CD8-positive, alpha-beta memory T cell (primary cell): ENCODE measurements at places on chromosomes 7 and 10. TPM values are rescaled to one million over a fixed set of nuclear protein-coding genes. Genes with fewer than 3 reads are reported as not detected.

Gene FAM24B
- 11.7 TPM for total RNA-seq

Gene AEBP1
- total RNA-seq, result 8.4 TPM

Gene CYP2W1
- not detected for total RNA-seq

DNA sequence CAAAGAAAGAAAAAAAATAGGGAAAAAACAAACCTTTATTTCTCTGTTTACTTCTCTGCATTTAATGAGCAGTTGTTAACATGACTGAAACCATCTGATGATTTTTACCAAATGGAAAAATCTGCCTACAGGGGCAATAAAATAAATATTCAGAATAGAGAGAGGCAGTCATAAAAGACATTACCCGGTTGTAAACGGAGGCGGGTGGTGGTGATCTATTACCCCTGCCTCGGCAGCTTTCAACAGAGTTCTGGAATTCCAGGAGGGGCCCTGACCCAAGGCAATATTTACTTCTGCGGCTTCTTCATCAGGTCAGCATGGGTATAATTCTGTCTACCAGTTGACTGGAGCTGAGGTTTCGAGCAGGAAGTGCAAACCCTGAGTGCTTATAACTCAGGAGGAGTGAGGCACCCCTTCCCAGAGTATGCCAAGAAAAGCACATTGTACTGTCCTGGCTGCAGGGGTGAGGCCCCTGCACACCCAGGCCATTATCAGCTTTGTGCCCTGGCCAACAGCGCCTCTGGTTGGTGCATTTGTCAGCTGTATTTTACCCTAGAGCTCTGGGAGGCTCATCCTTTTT is 8.2 kb upstream of the CXCL12 start:
- peaks cover 3% of the 10 kb centered on the region for H3K27me3 ChIP-seq
- H3K4me1 ChIP-seq, result no peaks in the 10 kb centered on the region
- no peak for DNase-seq
- no peak overlapping the region for H3K27ac ChIP-seq
- H3K4me3 ChIP-seq, result no peak overlapping the region

Gene AMZ1
- not detected for total RNA-seq

Gene SEMA3D
- not detected for total RNA-seq

Gene MYH16
- not detected for total RNA-seq

DNA sequence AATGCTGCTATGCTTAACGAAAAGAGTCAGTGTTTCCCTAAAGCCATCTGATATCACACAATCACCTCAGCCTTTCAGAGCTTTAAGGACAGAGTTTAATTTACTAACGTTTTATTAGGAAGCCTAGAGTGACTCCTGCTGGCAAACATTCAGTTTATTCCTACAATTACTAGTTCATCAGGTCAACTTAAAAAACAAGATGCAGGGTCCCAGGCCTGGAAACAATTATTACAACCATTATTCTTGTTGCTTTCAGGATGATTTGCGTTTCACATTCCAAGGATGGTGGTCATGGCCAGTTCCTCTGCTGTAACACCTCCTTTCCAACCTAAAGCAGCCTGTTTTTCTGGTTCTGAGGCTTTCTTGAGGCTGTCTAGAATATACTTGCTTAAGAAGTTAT is 1.5 kb upstream of the FAM53B start:
- no peak overlapping the region for H3K4me3 ChIP-seq
- H3K27me3 ChIP-seq, result no peaks in the 10 kb centered on the region
- H3K36me3 ChIP-seq, result no peaks in the 10 kb centered on the region
- peak; percentile 58 for DNase-seq
- H3K27ac ChIP-seq, result no peak overlapping the region

Gene GJC3
- 0.20 TPM for total RNA-seq

DNA sequence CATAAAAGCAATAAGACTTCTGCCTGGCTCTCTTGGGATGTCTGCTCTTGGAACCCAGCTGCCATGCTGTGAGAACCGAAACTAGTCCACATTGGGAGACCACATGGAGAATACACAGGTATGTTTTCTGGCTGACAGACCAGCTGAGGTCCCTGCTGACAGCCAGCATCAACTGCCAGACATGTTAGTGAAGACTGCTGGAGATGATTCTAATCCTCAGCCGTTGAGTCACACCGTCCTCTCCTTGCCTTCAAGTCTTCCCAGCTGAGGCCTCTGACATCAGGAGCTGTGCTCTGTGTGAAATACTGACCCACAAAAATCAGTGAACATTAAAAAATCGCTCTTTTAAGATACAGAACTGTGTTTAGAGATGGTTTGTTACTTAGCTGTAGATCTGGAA is 36.9 kb upstream of the AGR2 start:
- H3K4me1 ChIP-seq, result no peaks in the 10 kb centered on the region
- no peaks in the 10 kb centered on the region for H3K36me3 ChIP-seq
- no peak overlapping the region for H3K27ac ChIP-seq
- H3K27me3 ChIP-seq, result no peaks in the 10 kb centered on the region
- DNase-seq, result no peak

Gene FXYD4
- not detected for total RNA-seq

DNA sequence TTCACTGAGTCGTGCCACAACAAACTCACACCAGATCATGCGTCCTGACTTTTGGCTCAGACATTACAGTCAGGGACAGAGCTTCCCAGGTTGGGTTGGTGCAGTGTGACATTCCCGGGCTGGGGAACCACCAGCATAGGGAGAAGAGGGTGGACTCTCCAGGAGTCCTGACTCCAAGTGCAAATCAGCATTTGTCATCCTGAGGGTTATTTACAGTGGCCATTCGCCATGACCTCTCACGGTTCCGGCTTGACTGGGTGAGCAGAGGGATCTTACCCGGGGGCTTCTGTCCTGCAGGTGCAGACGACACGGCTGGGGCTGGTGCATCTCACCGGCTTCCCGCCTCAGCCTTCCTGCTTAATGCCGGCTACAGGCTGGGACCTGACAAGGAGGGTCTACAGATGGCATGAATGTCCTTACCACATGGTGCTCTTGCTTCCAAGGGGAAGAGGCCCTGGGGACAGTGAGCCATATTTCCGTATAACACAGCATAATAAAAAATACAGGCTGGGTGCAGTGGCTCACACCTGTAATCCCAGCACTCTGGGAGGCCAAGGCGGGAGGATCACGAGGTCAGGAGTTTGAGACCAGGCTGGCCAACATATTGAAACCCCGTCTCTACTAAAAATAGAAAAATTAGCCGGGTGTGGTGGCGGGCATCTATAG is 12.5 kb upstream of the INTS1 start:
- no peak overlapping the region for H3K4me3 ChIP-seq
- DNase-seq, result no peak
- no peak overlapping the region for H3K27ac ChIP-seq
- H3K4me1 ChIP-seq, result peaks cover 19% of the 10 kb centered on the region

DNA sequence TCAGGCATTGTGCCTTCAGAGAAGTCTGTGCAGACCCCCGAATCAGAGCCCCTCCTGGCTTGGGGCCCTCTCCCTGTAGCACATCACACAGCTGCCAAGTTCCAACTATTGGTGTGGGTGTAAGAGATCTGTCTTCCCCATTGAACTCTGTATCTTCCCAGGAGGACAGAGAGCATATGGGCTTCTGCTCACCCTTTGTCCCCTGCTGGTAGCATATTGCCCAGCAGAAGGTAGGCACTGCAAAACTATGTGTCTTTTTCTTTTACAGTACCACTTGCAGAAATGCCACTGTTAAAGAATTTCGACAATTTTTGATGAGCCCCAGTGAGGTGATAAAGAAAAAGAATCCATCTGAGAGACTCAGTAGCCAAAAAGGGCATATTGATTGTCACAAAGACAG is 59.6 kb downstream of the NPY start:
- no peaks in the 10 kb centered on the region for H3K27me3 ChIP-seq
- no peaks in the 10 kb centered on the region for H3K4me1 ChIP-seq
- no peak overlapping the region for H3K4me3 ChIP-seq

Gene ETV1
- 0.31 TPM for total RNA-seq

DNA sequence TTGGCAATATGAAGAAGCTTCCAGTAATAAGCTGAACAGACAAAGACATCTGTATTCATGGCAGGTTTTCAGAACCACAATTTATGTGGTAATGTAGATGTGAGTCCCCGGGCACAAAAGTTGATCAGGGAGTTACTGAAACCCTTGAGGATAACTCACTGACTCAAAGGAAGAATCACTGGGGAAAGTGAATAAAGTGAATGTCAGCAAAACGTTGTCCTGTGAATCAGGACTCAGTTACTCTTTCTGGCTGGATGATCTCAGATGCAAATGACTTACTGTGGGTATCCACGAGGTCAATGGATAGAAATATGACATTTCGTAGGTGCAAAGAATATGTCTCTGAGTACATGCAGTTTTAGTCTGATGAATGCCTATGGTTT is 172.8 kb upstream of the CTBP2 start:
- H3K4me1 ChIP-seq, result no peaks in the 10 kb centered on the region
- H3K27me3 ChIP-seq, result no peaks in the 10 kb centered on the region
- no peaks in the 10 kb centered on the region for H3K36me3 ChIP-seq
- no peak overlapping the region for H3K27ac ChIP-seq
- H3K4me3 ChIP-seq, result no peak overlapping the region

GRCh38 chr10:61758433-61758832 is 95.7 kb downstream of the CABCOCO1 start:
- H3K27ac ChIP-seq, result no peak overlapping the region
- no peaks in the 10 kb centered on the region for H3K4me1 ChIP-seq
- DNase-seq, result no peak
- H3K27me3 ChIP-seq, result no peaks in the 10 kb centered on the region
- no peak overlapping the region for H3K4me3 ChIP-seq

Gene SMKR1
- 11.6 TPM for total RNA-seq

GRCh38 chr7:156999958-157000726 is 10.3 kb downstream of the MNX1 start:
- H3K4me3 ChIP-seq, result no peak overlapping the region
- H3K27me3 ChIP-seq, result peaks cover 43% of the 10 kb centered on the region
- no peaks in the 10 kb centered on the region for H3K36me3 ChIP-seq

Gene MLXIPL
- not detected for total RNA-seq

Gene EN2
- not detected for total RNA-seq

DNA sequence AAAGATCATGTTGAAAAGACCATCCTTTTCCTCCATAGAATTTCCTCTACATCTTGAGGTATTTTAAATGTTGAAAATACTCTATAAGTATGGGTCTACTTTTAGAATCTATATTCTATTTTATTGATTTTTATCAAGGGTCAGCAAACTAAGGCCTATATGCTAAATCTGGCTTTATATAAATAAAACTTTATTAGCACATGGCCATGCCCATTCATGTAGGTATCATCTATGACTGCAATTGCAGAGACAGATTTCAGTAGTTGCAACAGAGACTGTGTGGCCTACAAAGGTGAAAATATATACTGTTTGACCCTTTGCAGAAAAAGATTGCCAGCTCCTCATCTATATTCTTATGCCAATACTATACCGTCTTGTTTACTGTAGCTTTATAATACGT is 72.7 kb downstream of the TAX1BP1 start:
- H3K27ac ChIP-seq, result no peak overlapping the region
- no peak overlapping the region for H3K4me3 ChIP-seq
- no peaks in the 10 kb centered on the region for H3K27me3 ChIP-seq

GRCh38 chr7:25911738-25912607 is 240.0 kb upstream of the NFE2L3 start:
- H3K27me3 ChIP-seq, result no peaks in the 10 kb centered on the region
- H3K36me3 ChIP-seq, result no peaks in the 10 kb centered on the region
- DNase-seq, result no peak

Gene CCL26
- total RNA-seq, result not detected

Gene GSTO2
- 0.93 TPM for total RNA-seq

Gene TSPAN12
- not detected for total RNA-seq

GRCh38 chr7:142529591-142529990 is 219.7 kb upstream of the PRSS1 start:
- H3K27ac ChIP-seq, result no peak overlapping the region
- H3K4me1 ChIP-seq, result no peaks in the 10 kb centered on the region
- H3K27me3 ChIP-seq, result no peaks in the 10 kb centered on the region
- H3K36me3 ChIP-seq, result no peaks in the 10 kb centered on the region
- DNase-seq, result no peak
- no peak overlapping the region for H3K4me3 ChIP-seq

- peaks cover 29% of the 10 kb centered on the region for H3K4me1 ChIP-seq
- peak overlapping the region; percentile 86 for H3K4me3 ChIP-seq
- no peaks in the 10 kb centered on the region for H3K36me3 ChIP-seq
- H3K27ac ChIP-seq, result no peak overlapping the region
- DNase-seq, result no peak
- no peaks in the 10 kb centered on the region for H3K27me3 ChIP-seq
These were observed 1.1 kb downstream of the RSU1 start for GRCh38 chr10:16816171-16816570.

Gene PNLIP
- not detected for total RNA-seq

Gene TBXAS1
- 1.7 TPM for total RNA-seq

- H3K4me1 ChIP-seq, result no peaks in the 10 kb centered on the region
- no peak overlapping the region for H3K27ac ChIP-seq
- no peaks in the 10 kb centered on the region for H3K27me3 ChIP-seq
- DNase-seq, result no peak
These were observed 21.4 kb upstream of the KIF20B start for GRCh38 chr10:89679986-89680385.

- no peak overlapping the region for H3K27ac ChIP-seq
- H3K4me3 ChIP-seq, result no peak overlapping the region
- no peaks in the 10 kb centered on the region for H3K36me3 ChIP-seq
These were observed 242.7 kb downstream of the FOXP2 start for GRCh38 chr7:114657279-114657678.

- H3K4me1 ChIP-seq, result no peaks in the 10 kb centered on the region
- no peaks in the 10 kb centered on the region for H3K36me3 ChIP-seq
- no peak overlapping the region for H3K4me3 ChIP-seq
These were observed 202.8 kb upstream of the DKK1 start for GRCh38 chr10:52111101-52111891.
